ENCODE measurements at places on chromosomes 16 and 17.

GRCh38 chr16:1134776-1135458 lies 18.0 kb upstream of the CACNA1H start:
- DNase-seq, result no peak

- peak; percentile 78 for DNase-seq
Observed at GRCh38 chr16:11079652-11080187, 135.4 kb downstream of the CLEC16A start.

DNA sequence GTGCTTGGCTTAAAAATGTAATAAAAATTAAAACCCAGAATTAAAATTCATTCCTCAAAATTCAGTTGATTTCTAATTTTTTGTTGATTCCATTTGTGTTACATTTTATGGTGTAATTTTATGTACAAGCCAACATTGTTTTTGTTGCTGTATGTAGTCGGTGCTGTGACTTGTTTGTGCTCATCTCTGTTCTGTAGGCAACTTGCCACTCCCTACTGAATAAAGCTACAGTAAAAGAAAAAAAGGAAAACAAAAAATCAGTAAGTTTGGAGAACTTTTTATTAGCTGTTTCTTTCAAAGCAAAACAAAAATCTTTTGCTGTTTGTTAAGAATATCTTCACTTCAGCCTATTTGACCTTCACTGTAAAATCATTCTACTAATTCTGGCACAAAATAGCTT lies 44.3 kb downstream of the OMG start:
- DNase-seq, result no peak

- DNase-seq, result peak; percentile 34
Observed at GRCh38 chr16:48687421-48688038, 77.5 kb upstream of the N4BP1 start.

- DNase-seq, result no peak
Observed at GRCh38 chr16:66908116-66908515, 10.6 kb downstream of the CDH16 start.

GRCh38 chr17:42673266-42673884 lies 3.4 kb downstream of the PLEKHH3 start:
- no peak for DNase-seq

DNA sequence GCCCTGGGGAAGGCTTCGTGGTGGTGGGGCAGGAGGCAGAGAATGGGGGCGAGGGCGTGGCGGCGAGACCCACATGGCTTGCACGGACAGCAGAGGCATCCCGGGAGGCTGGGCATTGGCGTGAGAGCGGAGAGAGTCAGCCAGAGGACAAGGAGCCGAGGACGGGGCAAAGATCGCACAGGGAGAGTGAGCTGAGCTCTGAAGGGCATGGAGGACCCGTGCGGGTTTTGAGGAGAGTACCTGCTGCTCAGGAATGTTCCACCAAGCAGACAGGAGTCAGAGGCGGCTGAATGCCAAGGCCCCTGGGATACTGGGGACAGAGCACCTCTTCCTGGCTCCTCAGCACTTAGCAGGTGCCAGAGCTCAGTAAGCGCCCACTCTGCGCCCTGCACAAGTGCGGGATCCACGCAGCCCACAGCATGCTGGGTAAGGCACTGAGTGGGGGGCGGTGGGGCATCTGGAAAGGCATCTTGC lies 47.8 kb downstream of the ARHGAP27 start:
- peak; percentile 59 for DNase-seq

GRCh38 chr17:44928950-44929720 lies 13.8 kb upstream of the GFAP start:
- no peak for DNase-seq

DNA sequence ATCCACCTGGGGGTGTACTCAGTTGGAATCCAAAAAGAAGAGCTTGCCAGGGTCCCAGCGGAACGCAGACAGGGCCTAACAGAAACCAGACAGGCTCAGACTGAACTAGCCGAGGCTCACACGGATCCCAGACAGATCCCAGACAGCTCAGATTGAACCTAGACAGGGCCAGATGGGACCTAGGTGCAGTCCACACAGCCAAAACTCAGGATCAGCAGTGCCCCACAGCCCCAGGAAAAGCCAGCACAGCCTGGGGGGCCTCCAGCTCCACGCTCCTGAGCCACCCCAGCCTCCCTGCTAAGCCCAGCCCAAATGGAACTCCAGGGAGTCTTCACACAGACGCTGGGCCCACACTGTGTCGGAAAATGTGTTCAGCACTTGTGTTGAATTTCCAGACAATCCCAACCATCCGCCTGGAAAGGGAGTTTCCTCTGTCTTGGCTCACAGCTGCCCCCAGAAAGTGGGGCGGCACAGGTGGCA lies 7.5 kb downstream of the STX1B start:
- no peak for DNase-seq

GRCh38 chr17:604765-605164 lies 109.9 kb downstream of the VPS53 start:
- peak; percentile 6 for DNase-seq

- DNase-seq, result peak; percentile 4
Observed at GRCh38 chr16:63938661-63939060, 1183.2 kb downstream of the CDH11 start.

Measured in Daoy (cell line).